ENCODE measurements at places on chromosomes 11 and 22.

GRCh38 chr22:49749885-49750510 lies 77.7 kb downstream of the BRD1 start:
- no peak for DNase-seq

DNA sequence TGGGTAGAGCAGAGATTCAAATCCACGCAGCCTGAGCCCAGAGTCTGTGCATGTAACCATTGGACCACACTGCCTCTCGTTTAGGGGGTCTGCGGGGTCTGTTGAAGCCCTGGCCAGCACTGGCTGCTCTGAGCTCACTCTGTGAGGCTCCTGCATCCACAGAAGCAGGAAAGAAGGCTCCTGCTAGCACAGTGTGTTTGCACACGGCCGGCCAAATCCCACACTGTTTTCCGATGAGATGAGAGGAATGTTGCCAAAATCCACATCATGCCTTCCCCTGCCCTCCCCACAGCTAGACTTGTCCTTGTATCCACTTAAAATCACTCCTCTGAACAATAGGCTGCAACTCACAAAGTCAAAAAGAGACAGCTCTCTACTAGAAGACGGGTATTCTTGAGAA lies 10.6 kb upstream of the SLC22A12 start:
- no peak for DNase-seq

DNA sequence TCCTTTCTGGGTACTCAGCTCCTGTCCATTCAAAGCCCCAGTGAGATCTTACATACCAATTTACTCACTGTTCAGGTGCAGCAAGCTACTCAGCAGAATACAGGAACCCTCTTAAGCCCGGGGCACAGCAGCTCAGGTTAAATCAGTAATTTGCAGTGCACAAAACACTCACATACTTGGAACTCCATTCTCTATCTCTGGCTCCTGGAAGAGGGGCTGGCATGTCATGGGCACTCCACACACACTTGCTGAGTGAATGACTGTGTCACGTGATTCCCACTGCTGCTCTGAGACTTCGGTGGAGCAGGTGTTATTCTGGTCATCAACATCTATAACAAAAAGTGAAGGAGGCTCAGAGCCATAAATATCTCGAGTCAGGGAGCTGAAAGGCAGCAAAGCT lies 157.3 kb upstream of the BDNF start:
- no peak for DNase-seq

DNA sequence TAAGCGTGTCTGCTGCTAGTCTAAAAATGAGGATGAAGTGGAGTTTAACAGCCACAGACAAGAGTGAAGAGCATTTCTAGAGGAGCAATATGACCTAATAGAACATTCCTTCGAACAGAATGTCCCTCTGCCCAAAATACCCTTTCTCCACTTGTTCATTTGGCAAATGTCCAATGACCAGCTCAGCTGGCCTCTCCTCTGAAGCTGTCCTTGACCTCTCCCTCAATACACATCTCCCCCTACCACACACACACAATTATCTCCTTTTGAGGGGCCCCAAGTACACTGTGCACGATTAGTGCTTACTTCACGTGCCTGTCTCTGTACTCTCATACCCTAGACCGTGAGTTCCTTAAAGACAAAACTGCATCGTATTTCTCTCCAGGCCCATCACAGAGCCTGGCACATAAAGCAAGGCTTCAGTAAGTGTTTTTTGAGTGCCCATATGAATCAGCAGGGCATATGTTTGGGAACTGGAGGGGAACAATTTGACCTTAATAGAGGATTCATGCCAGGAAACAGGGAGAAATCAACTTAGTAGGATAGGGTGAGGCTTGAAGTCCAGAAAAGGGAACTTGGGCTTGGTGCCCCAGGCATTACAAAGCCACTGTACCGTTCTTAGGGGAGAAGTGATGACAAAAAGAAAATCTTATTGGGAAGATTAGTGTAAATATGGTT lies 18.1 kb upstream of the NCAM1 start:
- no peak for DNase-seq

GRCh38 chr11:6855971-6856541 lies 6.8 kb upstream of the OR10A2 start:
- DNase-seq, result peak; percentile 26

GRCh38 chr11:69076129-69076791 lies 27.5 kb downstream of the TPCN2 start:
- no peak for DNase-seq

DNA sequence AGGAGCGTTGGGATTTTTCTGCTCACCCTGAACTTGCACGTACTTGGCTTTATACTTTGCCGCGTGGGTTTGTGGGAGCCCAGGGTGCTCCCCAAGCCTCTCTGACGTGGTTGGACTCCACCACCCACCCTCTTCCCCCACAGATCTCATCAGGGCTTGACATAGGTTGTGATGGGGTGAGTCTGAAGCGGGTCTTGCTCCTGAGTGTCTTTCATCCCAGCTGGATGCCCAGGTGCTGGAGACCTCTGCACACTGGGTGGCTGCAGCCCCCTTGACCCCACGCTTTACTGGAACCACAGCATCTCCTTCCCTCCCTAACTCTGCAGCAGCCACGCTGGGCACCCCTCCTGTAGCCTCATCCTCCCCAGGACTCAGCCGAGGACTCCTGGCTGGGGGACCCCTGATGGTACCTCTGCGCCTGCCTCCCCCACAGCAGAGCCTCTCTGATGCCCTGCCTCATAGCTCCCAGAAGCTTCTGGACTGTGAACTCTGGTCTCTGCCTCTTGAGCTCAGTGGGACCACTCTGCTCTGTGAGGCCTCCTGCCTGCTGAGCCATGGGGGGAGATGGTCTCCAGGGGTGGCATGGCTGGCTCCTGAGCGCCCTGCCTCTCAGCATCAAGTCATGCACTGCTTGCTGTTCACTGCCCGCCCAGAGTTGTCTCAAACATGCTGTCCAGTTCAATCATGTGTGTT lies 45.2 kb downstream of the MYEOV start:
- no peak for DNase-seq

GRCh38 chr11:120903686-120904085 lies 120.2 kb upstream of the TBCEL start:
- no peak for DNase-seq

All from epithelial cell of proximal tubule (primary cell).